ENCODE measurements at places on chromosomes 7 and 10. TPM values are rescaled to one million over a fixed set of nuclear protein-coding genes. Genes with fewer than 3 reads are reported as not detected.
A peak's percentile ranks its signal among the peaks of the same experiment; 100 is the strongest.

GRCh38 chr10:26555719-26556368, 117.7 kb downstream of the APBB1IP start:
- no peak for DNase-seq

The ZFYVE27 gene
- total RNA-seq: 59.8 TPM

The FGL2 gene
- 0.14 TPM for total RNA-seq

The CCL24 gene
- total RNA-seq: not detected

- DNase-seq: no peak
These were observed 409.9 kb upstream of the SHH start for GRCh38 chr7:156222151-156222550.

- DNase-seq: peak; percentile 89
These were observed 4.3 kb upstream of the MARVELD1 start for GRCh38 chr10:97708976-97709946.

Data from cardiac muscle cell (in vitro differentiated cells and primary cell).